ENCODE measurements at places on chromosomes 12 and 14.
A peak's percentile ranks its signal among the peaks of the same experiment; 100 is the strongest.

- DNase-seq: no peak
These were observed 7.4 kb upstream of the GABARAPL1 start for GRCh38 chr12:10205220-10205807.

DNA sequence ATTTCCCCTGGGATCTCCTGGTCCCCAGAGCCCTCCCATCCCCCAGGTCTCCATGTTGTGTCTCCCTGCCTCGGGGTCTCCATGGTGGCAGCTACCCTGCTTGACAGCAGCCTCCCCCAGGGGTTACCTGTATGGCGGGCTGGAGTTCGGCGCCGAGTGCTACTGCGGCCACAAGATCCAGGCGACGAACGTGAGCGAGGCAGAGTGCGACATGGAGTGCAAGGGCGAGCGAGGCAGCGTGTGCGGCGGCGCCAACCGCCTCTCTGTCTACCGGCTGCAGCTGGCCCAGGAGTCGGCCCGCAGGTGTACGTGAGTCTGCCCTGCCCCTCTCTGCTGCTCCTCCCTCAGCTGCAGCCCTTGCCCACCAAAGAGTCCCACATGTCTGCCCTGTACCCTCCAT is 80.9 kb downstream of the WSCD2 start:
- no peak for DNase-seq

- no peak for DNase-seq
These were observed 42.3 kb downstream of the IRF2BPL start for GRCh38 chr14:76986231-76986565.

DNA sequence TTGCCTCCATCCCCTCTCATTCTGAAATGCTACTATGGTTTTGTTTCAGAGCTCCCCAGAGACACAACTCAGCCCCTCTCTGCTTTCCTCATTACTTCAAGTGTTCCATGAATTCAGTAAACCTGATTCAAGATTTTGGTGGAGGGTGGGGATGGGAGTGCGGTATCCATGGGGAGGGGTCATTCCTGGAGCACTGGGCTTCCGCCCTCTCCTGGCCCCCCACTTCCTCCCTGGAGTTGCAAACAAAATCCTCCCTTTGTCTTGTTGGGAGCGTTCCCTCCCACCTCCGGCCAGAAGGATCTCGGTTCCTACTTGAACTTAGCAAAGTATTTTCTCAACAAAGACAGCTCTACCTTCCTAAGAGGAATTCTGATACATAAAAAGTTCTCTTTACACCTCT is 71.8 kb upstream of the LTA4H start:
- DNase-seq: no peak

- DNase-seq: no peak
These were observed 129.7 kb downstream of the PAX9 start for GRCh38 chr14:36791402-36791801.

DNA sequence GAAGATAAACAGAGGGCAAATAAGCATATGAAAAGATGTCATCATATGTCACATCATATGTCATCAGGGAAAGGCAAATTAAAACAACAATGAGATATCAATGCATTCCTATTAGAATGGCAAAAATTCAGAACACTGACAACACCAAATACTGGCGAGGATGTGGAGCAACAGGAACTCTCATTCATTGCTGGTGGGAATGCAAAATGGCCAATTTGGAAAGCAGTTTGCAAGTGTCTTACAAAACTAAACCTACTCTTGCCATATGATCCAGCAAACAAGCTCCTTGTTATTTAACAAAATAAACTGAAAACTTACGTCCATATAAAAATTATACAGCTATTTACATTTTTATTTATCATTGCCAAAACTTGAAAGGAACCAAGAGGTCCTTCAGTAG is 32.7 kb downstream of the CPM start:
- no peak for DNase-seq

DNA sequence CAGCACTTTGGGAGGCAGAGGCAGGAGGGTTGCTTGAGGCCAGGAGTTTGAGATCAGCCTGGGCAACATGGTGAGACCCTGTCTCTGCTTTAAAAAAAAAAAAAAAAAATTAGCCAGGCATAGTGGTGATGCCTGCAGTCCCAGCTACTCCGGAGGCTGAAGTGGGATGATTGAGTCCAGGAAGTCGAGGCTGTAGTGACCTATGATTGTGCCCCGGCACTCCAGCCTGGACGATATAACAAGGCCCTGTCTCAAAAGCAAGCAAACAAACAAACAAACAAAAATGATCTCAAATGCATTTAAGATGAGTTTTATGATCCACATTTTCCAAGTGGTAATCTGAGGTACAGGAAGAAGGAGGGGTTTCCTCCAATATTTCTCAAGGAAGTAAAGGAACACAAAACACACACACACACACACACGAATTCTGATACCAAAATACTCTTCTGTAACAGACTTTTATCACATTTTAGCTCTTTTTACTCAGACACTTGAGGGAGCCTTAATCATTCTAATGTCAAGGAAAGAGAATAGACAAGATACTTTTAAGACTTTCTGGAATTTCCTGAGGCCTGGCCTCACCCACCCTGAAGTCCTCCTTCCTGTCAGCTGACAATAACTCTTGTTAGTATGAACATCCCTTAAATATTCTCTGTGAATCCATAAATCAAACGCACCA is 44.4 kb upstream of the CERS5 start:
- DNase-seq: no peak

DNA sequence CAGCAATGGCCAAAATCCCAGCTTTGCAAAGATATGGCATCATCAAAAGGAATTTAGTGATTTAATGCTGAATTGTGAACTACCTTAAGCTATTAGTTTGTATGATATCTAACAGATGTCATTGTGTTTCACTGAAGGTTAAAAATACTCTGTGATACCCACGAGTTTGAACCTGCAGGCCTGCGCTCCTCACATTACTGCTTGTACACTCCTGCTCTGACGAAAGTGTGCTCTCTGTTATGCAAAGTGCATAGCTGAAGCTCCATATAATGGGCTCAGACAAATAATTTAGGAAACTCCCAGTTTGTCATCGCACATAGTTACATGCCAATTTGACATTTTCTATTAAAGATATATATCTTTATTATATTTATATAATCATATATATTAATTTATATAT is 52.2 kb downstream of the SPPL3 start:
- DNase-seq: no peak

DNA sequence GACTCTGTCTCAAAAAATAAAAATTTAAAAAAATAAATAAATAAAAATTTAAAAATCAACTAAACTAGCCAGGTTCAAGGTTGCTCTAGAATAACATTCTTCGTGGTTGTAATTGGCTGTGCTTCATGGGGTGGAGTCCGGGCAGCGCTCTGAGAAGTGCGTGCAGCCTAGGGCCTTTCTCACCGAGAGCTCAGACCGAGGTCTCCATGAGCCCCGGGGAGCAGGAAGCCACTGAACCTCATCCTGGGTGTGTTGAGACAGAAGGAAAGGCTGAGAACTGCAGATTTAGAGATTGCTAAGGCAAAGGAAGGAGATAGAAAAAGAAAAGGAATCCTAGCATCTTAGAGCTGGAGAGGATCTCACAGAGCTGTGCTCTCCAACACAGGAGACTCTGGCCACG is 14.7 kb downstream of the P2RX4 start:
- no peak for DNase-seq

DNA sequence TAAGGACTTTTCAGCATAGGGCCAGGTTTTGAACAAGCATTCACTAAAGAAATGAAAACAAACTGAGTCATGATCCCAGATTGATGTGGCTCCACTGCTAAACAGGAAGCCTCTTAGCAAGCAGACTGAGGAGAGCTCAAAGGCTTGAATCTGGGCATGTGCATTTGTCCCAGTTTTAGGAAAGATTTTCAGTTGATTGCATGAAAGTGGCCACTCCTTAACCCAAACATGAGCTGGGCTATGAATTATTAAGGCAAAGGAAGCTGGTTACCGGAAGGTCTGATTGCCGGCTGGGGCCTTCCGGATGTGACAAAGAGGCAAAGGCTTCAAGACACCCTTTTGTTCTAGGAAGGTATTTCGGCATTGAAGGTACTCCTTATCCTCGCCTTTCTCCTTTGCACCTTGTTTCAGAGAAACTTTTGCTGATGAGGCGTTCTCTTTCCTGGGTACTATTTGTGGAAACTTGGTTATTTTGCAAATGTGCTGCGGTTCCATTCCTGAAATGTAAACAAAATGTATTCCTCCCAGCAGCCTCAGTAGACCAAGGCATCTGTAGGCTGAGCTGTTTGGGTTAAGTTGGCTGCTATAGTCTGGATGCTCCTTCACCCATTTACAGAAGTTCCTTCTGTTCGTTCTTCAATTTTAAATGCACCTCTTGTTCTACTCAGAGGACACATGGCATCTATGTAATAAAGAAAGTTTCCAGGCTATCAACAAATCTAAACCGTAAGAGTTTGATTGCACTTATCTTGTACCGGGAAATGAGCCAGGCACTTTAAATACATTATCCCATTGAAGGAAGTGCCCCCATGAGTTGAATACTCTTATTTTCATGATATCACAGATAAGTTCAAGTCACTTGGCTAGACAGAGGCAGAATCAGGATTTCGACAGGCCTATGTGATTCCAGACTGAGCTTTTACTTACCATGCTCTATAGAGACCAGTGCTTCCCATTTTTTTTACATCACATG is 115.6 kb upstream of the METAP2 start:
- DNase-seq: no peak

DNA sequence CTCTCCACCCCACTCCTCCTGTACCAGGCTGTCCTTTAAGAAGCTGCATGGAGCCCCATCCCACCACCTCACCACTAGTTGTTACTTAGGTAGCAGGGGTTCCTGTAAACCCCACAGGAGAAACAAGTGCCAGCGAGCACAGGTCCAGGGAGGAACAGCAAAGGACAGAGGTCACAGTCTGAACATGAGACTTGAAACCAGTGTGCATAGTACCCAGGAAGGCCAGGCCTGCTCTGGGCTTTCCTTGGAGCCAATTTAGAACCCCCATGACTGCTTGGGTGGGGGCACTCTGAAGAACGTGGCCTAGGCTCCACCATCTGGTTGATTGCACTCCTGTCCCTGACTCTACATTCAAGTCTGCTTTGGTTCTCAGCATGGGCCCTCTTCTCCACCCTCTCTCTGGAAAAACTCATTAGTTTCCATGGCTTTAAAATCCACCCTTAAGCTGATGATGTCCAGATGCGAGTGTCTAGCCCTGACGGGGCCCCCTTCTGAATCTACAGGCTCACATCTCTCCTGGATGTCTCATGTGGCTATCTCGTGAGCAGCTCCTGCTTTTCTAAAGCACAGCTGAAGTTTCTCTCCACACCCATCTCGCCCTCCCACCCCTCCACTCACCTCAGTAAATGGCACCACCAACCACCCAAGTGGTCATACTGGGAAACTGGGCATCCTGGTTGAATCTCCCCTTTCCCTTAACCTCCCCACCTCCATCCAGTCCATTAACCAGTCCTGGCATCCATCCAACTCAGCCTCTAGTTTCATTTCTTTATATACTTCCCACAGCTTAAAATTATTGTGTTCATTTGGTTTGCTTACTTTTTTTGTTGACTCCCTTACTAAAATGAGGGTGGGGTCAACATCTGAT is 8.4 kb downstream of the KRT3 start:
- no peak for DNase-seq

DNA sequence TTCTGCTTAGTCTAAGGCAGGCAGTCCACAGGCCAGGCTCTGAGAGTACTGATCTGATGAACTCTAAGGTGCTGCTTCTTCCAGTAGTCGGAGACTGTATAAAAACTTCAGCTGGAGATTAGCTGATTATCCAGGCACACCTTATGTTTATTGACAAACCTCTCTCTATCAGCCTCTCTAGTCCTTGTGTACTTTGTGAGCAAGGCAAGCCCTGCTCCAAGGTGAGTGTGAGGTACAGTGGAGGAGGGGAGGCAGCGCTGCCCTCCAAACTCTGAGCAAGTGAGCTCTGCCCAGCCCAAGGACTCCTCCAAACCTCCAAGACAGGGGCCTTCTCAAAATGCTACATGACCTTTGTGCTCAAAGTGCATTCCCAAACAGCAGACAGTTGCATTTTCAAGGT is 95.9 kb upstream of the CDKN3 start:
- no peak for DNase-seq

DNA sequence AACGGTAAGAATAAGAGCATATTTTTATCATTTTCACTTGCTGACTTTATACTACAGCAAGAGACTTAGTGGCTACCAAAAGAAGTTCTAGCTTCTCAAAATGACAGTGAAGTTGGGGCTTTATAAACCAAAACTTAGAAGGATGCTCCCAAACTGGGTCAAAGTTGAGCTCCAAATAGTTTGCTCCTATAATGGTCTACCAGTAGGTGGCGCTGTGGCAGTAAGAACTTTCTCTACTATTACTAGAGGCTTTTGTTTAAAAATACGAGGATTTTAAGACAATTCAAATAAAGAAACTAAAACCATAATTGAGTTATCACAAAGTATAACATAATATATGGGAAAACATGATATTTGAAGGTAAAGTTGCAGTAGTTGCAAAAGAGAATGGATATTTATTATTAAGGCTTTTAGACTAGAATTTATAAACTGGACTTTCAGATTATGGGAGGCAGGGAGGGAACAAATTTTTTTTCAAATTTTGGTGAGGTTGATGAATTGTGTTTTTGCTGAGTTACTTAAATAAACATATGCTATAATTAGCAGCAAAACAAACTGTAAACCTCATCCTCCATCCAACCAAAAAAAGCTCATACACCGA is 75.0 kb downstream of the TGFB3 start:
- peak; percentile 81 for DNase-seq

- DNase-seq: no peak
These were observed 8.7 kb upstream of the JDP2 start for GRCh38 chr14:75418850-75419768.

GRCh38 chr12:131882804-131883520 is 11.5 kb upstream of the ULK1 start:
- DNase-seq: no peak

- no peak for DNase-seq
These were observed 2.4 kb downstream of the NR4A1 start for GRCh38 chr12:52053536-52054209.

DNA sequence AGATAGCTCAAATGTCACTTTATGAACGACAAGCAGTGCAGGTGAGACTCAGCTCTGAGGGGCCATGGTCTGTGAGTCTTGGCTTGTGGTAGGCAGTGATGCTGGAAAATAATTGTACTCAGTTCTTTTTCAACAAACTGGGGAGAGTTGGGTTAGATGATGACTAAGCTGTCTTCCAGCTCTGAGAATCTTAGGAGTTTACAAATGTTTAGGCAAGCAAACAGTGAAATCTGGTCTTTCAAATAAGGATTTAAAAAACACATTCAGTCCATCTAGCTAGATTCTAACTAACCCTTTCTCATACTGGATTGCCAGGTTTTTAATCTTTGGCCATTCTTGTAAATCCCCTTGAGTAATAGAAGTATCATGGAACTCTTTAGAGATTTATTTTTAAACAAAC is 3.4 kb downstream of the PHC1 start:
- no peak for DNase-seq

DNA sequence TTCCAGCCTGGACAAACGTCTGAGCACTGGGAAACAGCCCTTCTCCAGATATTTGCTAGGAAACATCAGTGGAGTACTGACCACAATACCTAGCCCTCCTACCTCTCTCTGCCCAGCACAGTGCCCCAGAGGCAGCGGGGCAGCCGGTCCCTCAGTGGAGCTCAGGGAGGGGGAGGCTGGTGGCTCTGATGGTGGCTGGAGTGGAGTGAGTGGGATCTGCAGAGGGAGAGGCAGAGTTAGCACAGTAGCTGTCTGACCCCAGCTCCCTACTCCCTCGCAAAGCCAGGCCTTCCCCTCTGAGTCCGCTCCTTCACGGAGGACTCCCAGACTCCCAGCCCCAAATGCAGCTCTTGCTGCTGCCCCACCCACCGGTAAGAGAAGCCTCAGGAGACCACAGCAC is 30.0 kb downstream of the NCKAP5L start:
- DNase-seq: no peak

- no peak for DNase-seq
These were observed 29.0 kb downstream of the PALS1 start for GRCh38 chr14:67270145-67270753.

- no peak for DNase-seq
These were observed 760 bp downstream of the TMEM19 start for GRCh38 chr12:71686658-71687025.
